ENCODE measurements at places on chromosomes 7 and 10.

GRCh38 chr10:77756319-77757232 lies 119.0 kb upstream of the KCNMA1 start:
- DNase-seq: no peak

- no peak for DNase-seq
These were observed 103.7 kb upstream of the LRRN3 start for GRCh38 chr7:110987127-110987693.

GRCh38 chr7:146937836-146938235 lies 821.2 kb downstream of the CNTNAP2 start:
- no peak for DNase-seq

DNA sequence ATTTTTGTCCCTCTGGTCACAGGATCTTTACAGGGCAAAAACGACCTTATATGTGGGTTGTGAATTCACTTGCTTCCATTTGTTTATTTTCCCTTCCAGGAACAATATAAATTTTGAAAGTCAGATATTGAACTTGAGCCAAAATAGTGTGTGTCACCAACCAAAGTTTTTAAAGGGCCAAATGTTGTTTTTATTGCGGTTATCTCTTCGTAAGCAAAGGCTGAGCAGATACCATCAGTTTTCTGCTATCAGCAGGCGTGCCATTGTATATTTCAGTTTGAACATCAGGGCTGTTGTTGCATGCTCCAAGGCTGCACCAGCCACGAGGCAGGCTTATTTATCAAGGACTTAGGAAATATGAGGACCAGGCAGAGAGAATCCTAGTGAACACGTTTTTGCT lies 160.3 kb downstream of the PAXIP1 start:
- no peak for DNase-seq

GRCh38 chr10:25492040-25492439 lies 317.2 kb downstream of the GPR158 start:
- DNase-seq: no peak

- no peak for DNase-seq
These were observed 58.2 kb downstream of the GRM8 start for GRCh38 chr7:127194571-127194970.

GRCh38 chr7:20598459-20599309 lies 16.8 kb upstream of the ABCB5 start:
- no peak for DNase-seq

GRCh38 chr7:143929224-143929920 lies 5.7 kb upstream of the OR2F2 start:
- no peak for DNase-seq

DNA sequence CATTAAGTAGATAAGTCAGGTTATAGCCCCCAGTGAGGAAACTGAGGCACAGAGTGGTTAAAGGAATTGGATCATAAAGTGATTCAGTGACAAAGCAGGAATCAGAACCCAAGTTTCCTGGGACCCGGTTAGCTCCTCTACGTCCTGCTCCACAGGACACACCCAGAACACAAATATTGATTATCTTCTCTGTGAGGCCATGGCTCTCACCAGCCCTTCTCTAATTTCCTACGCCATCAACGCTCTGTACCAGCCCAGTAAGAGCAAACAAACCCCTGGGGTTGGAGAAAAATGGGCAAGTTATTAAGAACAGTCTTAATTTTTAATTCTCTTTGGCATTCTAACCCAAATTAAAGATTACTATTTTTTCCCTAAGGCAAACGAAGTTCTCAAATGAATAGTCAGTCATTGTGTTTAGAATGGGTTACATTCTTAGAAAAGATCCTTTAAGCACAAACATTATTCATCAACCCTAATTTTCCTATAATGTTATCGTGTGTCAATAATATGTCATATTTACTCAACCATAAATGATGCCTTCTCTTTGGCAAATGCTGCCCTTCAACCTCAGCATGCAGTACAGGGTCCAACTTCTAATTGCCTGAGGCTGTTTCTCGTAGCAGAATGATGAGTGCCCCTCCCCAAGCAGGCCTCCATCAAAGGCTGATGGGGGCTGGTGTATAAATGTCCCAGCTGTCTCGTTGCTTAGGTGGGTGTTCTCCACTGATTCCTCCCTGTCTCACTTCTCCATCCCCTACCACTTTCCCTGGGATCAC lies 25.4 kb upstream of the TM9SF3 start:
- DNase-seq: no peak

DNA sequence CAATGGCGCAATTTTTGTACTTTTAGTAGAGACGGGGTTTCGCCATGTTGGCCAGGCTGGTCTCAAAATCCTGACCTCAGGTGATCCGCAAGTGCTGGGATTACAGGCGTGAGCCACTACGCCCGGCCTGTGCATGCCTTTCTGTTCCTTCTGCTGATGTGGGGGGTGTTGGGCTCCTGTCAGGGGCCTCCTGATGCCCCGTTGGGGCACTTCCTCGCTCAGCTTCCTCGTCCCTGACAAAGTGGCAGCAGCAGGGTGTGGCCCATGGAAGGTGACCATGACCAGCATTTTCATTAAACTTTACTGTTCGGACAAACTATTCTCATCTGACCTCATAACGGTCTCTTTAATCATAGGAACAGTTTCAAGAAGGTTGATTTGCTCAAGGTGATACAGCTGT lies 69.4 kb downstream of the TBXAS1 start:
- no peak for DNase-seq

DNA sequence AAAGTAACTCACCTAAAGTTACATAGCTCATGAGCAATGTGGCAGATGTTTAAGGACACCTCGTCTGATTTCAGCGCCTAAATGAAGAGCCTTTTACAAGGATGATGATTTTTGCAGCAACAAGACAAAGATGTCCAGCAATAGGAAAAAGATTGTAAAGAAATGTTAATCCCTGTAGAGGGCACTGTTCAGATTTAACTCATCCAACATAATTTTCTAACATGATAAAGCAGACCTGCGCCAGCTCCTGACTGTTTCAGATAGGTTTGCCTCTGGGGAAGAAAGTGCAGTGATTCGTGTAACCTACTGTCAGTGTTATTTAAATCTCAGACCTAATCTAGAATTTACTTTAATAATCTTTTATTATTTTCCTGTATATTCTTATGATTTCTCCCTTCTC lies 595.2 kb downstream of the AUTS2 start:
- no peak for DNase-seq

DNA sequence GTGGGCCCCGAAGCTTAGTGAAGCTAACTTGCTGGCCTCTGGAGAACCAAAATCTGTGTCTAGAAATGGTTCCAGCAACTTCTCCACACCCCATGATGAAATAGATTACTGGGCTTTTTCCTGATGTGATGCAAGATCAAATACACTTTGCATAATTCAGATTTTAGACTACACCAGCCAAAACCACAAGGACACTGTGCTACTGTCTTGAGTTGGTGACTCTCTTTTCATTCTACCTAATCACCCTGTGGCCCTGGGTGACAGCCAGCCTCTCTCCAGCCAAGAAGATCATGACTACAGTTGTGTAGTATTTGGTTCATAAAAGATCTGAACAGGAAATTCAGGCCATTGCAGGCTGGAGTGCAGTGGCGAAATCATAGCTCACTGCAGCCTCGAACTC lies 22.2 kb downstream of the AZGP1 start:
- DNase-seq: no peak

DNA sequence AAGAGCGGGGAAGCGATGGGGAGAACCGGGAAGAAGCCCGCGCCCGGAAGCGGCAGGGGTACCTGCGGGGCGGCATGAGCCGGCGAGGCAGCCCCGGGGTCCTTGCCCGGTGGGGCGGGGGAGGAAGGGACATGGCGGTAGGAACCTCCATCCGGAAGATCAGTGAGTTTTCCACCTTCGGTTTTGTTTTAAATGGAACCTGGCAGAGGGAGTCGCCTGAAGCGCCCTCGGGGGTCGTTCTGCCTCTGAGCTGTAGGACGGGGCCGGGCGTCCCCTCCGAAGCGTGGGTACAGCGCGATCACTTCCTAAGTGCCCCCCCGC lies 471 bp downstream of the PFKP start:
- DNase-seq: no peak

- DNase-seq: no peak
These were observed 328.6 kb upstream of the CDC14C start for GRCh38 chr7:48595756-48596155.

DNA sequence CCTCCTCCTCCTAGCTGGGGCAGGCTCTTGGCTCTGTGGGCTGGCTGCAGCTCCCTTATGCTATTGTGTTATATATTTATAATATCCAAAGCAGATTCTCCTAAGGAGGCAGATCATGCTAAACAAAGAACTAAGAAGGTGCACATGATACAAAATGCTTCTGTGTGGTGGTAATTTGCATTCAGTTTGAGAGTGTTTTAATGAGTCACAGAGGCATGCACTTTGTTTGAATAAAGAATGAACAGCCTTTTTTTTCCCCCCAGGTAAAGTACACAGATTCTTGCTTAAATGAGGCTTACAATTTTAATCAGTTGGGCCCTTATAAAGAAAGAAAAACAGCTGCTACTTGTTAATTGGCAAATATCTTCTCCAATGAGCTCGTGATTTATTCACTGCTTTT lies 95.0 kb downstream of the FANK1 start:
- DNase-seq: no peak

GRCh38 chr10:112744181-112745096 lies 205.6 kb upstream of the TCF7L2 start:
- DNase-seq: no peak

- no peak for DNase-seq
These were observed 24.3 kb downstream of the SEM1 start for GRCh38 chr7:96685353-96685752.

DNA sequence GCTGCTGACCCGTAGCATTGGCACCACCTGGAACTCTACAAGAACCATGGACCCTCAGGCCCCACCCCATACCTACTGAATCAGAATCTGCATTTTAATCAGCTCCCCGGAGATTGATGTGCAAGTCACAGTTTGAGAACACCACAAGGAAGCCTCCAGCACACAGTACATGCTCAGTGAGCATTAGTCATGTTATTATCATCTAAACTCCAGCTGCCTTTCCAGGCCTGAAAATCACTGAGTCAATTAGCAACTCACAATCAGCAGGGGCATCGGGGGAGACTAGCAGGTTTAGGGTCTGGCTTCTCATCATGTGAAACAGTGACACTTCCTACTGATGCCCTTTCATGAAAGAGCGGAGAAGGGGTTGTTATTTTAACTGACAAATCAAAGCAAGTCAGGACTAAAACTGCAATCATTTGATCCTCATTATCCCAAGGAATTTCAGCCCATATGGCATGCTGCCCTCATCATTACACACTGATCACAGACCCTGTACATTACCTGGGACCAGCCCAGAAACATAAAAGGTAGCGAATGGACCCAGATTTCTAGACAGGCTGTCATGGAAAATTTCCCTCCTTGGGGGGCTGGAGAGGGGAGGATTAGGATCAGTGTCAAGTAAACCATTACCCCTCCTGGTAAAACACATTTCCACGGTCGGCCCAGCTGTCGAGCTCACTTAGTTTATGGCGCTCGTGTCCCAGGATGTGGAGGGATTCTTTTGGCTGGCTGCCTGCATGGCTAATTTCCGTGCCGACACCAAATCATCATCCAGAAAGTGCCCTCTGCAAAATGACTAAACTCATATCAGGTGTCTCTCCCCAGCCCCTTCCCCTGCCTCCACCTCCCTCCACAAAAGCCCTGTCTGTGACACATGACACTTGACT lies 122.8 kb downstream of the PRLHR start:
- DNase-seq: no peak

DNA sequence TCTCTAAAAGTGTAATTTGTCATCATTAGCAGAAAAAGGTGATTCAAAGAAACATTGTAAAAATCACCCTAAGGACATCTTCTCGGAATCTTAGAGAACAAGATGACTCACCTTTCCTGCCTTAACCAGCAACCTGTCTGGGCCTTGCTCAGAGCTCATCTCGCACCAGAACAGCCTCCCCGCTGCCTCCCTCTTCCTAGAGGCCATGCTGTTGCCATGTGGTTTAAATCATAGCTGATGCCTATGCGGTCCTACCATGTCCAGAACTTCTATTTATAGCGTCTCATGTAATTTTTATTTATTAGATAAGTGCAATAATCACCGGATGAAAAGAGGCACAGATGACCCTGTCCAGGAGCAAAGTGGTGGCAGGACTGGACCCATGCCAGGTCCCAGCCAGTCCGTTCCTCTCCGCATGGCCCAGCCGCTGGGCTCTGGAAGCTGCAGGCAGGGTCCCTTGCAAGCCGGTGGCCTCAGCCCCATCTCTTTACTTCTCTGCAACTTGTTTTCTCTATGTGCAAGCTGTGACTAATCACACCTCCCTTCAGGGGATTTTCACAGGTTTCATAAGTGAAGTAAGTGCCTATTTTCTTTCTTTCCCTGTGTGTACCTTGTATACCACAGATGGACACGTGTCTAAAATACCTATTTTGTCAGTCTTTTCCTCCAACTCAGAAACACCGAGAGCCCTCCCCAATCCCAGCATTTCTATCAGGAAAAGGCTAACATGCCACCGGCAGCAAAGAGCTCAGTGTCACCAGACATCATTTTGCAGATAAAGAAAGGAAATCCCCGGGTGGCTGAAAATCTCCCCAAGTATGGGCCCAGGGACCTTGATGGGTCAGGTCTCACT lies 27.1 kb downstream of the KLF6 start:
- DNase-seq: peak; percentile 61

DNA sequence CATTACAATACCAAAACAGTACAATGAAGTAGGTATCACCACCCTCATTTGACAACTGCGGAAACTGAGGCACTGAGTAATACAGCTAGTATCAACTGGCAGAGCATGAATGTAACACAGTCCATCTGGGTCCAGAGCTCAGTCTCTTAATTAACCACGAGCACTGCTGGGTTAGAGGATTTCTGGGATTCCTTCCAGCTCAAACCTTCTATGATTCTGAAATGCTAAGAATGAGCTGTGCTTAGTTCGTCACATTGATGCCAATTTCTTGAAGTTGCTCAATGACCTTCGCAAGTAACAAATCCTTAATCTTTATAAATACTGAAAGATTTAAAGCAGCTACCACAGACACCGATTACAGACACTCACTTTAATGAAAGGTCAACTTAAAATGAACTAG lies 62.5 kb downstream of the SGMS1 start:
- no peak for DNase-seq

DNA sequence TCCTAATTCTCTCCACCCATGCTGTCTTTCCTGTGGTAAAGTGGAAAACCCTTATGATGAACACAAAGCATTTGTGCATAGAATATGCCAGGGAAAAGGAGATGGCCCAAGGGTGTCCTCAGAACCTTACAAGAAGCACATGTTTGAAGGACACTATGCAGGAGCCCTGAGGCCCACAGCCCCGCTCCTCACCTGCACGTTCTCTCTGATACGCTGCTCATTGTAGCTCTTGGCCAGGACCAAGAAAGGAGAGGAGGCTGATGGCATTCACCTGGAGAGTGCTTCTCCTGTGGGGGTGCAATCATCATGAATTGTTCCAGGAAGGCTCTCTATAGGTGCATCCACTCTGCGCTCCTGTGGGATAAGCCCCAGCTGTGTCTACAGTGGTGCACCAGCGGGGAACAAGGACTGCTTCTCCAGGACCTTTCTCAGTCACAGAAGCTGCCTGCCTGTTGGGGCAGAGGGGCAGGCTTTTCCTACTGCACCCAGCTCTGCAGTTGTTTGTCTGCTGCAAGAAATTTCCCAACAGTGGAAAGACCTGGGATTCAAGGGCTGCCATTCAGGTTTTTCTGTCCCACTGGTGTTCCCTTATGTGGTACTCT lies 19.9 kb downstream of the AKR1C2 start:
- no peak for DNase-seq

GRCh38 chr7:76049295-76049694 lies 1.4 kb downstream of the MDH2 start:
- DNase-seq: no peak
